Aorta (tissue), 5 donors: ENCODE measurements at places on chromosomes 11 and 22. TPM values are rescaled to one million over a fixed set of nuclear protein-coding genes. Genes with fewer than 3 reads are reported as not detected.

Gene PANX1
- total RNA-seq = 29.3 TPM

Gene APOA1
- total RNA-seq = not detected

Gene TMEM132A
- total RNA-seq = 4.5 TPM

Gene ARSA
- 53.5 TPM for total RNA-seq

Gene PANX3
- not detected for total RNA-seq

GRCh38 chr11:122440811-122441665 is 214.5 kb upstream of the UBASH3B start:
- DNase-seq = peak; percentile 59

- peak; percentile 67 for DNase-seq
These were observed 59.2 kb downstream of the MED15 start for GRCh38 chr22:20566420-20567260.

GRCh38 chr11:35740061-35740799 is 77.7 kb downstream of the TRIM44 start:
- DNase-seq = no peak

- no peak for DNase-seq
These were observed 19.3 kb downstream of the MYH9 start for GRCh38 chr22:36368359-36368983.

DNA sequence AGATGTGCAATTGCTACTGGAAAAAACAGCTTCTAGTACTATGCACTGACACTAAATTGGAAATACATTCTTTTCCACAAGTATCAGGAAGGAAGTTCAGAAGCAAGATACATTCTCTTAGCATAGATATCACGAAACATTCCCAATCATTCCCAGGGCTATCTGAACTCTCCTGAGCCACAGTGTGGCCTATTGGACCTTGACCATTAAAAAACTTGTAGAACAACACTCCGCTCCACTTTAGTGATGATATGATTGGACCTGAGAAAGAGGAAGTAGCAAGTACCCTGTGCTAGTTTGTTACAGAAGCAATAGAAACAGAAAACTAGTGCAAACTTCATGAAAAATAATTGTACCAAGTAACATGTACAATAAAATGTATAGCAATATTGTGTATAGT is 11.4 kb upstream of the OR5AK2 start:
- DNase-seq = no peak

DNA sequence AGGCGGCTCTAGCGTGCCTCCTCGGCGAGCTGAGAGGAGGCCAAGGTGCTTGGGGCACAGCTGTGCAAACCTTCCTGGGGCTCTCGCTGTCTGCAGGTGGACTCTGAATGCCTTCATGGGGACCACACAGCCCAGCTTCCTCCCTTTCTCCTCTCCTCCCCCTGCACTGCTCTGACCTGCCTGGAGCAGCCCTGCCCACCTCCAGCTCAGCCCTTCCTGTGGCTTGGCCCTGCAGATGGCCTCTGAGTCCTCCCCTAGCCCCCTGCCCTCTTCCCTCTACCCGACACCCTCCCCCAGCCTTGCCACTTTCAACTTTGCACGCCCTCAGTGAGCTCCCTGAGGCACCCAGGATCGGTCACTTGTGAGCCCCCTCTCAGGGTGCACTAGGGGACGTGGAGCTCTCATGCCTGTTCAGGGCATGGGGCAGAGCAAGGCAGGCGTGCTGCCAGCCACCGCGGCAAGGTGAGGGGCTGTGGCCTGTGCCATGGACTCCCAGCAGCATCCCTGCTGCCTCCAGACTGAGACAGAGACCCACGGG is 31.4 kb downstream of the PPM1F start:
- no peak for DNase-seq

DNA sequence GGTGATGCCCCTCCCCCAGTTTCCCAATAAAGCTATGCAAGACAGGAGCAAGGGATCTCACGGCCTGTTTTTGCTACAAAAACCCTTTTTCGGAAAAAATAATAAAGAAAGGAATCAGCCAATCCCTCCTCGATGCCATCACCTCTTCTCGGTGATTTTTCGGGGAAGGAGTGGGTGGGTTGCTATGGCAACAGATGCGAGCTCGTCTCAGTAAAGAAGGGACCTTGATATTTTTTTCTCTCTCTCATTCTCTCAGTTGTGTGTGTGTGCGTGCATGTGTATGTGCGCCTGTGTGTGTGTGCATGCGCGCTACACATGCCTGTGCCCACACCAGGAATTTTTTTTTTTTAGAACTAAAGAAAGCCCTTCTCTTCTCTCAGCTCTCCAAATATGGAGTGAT is 3.8 kb upstream of the NPAS4 start:
- no peak for DNase-seq

DNA sequence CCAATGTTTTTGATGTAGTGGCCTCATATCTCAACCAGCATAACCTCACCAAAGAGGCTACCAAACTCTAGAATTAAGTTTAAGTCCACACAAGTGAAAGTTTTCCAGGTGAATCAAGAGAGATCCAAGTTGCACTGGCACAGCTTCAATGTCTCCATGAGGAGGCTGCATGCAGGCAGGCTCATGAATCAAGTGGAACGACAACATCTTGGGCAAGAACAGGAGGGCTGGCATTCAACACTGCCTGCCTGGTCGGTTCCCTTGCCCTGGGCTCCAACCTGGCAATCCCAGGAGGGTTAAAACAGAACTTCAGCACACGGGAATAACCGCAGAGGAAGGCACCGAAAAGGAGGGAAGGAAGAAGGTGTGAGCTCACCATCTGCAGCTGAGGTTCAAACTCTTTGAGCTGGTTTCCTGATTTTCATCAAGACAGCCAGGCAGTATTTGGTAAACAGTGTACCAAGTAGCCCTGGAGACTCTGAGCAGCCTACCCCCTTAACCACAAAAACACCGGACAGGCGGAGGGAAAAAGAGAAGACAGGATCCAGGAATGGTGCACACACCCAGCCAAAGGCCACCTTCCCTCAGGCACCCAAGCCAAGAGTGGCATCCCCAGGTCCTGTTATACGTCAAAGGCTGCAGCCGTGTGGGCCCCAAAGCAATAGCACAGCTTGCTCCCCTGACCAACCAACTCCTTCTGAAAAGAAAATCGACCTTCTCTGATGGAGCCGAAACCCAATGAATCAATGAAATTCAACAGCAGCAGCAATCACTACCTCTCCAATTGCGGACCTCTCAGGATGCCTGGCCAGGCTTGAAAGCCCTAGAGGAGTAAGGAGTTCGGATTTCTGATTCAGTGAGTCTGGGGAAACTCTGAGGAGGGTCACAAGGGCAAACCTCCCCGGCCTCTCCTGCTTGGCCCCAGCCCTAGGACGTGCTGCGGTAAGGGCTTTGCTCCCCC is 1.3 kb downstream of the PACSIN2 start:
- no peak for DNase-seq

DNA sequence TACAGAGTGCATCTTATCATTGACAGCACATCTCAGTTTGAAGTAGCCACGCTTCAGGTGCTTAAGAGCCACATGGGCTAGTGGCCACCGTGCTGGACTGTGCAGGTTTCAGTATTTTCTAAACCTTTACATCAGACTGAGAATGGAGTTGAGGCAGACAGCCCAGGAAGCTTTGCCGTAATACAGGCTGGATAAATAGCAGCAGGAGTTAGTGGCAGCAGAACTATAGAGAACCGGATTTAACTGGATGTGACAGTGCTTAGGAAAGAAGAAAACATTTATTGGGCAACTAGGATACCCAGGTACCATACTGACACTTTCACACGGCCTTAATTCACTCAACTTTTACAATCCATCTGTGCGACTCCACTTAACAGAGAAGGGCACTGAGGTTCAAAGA is 145.5 kb downstream of the LARGE1 start:
- no peak for DNase-seq

- DNase-seq = no peak
These were observed 299.0 kb downstream of the MIAT start for GRCh38 chr22:26956371-26956770.

GRCh38 chr11:76803811-76804600 is 20.9 kb downstream of the TSKU start:
- DNase-seq = no peak

DNA sequence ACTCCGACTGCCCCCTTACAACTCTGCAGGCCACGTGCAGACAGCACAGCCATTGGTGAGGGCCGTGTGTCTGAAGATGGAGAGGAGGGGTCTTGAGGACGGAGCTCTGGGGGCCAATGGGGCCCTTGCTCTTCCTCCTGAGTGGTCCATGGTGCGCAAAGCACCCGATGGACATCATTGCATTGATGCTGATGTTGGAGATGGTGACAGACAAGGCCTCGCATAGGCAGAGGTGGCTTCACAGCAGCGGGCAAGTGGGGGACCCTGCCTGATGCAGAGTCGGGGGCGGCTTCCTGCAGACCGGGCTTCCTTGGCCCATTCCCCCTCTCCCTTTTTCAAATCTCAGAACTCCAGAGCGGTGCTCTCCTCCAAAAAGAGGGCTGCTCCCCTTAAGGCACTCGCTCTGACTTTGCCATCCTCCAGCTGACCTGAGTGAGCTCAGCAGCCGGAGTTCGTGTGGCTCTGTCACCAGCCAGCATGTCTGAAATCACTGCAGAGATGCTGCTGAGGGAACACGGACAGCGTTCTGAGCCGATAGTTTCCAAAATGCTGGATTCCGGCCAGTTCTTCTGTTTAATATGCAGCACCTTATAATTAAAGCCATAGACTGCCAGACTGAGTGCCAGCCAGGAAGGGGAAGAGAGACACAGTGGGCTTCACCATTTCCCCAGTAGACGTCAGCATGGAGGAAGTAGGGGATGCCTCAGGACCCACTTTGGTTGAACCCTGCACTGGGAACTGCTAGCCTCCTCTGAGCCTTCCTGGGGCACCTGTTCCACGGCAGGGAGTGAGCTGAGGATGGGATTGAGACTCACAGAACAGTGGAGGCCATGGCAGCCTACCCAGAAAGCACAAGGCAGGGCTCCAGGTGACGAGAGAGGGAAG is 278.2 kb downstream of the BRD1 start:
- peak; percentile 60 for DNase-seq

DNA sequence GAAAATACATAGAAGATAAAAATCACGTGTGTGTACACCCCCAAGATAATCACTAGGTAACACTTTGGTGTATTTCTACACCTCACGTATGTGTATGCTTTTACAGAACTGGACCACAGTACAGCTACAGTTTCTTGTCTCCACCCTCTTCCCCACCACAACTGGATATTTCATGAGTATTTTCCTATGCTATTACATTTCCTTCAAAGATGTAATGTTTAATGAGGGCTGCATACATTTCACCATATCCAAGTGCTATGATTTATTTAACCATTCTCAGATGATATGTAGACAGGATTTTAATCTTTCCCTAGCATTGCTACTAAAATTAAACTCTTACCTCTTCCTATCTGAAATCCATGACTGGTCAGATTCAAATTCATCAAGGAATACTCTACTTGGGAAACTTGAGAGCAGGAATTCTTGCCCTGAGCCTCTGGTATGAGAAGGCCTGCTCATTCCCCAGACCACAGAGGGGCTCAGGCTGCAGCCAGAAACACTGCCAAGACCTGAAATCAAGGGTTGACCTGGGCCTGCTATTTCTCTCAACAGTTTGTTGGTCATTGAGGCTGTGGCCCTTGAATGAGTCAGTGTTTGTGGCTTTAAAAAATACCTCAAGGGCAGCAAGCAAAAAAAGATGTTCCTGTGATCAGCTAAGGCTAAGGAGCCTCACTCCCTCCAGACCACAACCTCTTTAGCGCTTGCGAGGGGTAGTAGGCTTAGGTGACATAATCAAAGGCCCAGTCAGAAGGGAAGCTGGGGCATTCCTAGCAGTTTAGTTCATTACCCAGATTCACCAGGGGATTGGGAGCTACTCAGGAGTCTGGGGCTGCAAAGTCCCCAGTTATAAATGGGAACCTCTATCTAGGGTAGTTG is 55.5 kb downstream of the ABTB2 start:
- DNase-seq = no peak

GRCh38 chr11:80420374-80420773 is 979.5 kb upstream of the TENM4 start:
- DNase-seq = no peak

DNA sequence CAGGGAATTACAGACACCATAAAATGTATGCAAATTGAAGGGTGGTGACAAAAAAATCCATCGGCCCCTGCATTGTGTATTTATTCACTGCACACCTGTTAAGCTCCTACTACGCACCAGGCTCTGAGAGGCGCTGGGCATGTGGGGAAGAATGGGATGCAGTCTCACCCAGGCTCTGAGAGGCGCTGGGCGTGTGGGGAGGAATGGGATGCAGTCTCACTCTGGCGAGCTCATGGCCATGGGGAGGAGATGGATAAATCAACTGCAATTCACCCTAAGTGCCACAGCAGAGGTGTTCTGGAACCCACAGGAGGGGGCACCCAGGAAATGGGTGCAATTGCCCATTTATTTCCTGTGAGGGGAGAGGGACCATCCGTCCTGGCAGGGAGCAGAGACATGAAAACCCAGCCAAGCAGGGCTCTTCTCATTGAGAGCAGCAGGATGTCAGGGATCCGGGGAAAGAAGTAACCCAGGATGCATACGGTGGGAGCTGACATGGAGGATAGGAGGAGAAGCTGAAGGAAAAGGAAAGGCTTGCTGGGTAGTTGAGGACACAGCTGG is 798.7 kb downstream of the TBC1D22A start:
- no peak for DNase-seq

DNA sequence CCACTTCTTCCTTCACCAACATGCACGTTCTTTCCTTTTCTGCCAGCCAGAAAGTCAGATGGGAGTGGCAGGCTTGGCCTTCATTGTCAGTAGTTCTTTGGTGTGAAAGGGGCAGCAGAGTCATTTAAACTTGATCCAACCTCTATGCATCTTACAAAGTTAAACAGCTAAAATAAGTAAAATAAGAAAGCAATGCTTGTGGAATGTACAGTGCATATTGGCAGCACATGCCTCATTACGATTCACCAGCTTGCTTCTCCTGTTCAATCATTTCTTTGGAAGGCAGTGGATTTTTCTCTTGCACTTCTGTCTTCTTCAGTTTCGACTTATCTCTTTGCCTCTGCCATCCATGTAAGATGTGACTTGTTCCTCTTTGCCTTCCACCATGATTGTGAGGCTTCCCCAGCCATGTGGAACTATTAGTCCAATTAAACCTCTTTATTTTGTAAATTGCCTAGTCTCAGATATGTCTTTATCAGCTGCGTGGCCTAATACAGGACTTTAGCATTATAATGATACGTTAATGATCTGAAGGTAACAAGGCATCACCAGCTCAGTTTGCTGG is 14.8 kb downstream of the LGALS12 start:
- DNase-seq = no peak

DNA sequence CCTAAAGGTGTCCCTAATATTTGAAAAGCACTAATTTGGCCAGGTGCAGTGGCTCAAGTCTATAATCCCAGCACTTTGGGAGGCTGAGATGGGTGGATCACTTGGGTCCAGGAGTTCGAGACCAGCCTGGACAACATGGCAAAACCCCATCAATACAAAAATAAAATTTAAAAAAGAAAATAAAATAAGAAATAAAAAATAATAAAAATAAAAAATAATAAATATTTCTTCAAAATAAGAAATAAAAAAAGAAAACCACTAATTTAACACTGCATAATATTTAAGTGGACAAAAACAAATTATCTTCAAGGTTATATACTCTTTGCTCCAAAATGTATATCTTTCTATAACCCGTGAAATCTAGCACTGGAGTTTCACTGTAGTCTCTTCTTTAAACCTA is 32.9 kb downstream of the CPT1A start:
- no peak for DNase-seq

GRCh38 chr11:95565724-95566141 is 223.8 kb downstream of the FAM76B start:
- DNase-seq = no peak
